ENCODE measurements at places on chromosomes 7 and 10. TPM values are rescaled to one million over a fixed set of nuclear protein-coding genes. Genes with fewer than 3 reads are reported as not detected.

Gene FRMD4A
- total RNA-seq, result 10.6 TPM

Gene PTPRZ1
- 0.11 TPM for total RNA-seq

Gene GPR15LG
- not detected for total RNA-seq

Gene PLPP4
- total RNA-seq, result 0.54 TPM

GRCh38 chr7:3559278-3559677 is 258.2 kb downstream of the SDK1 start:
- H3K4me3 ChIP-seq, result no peak overlapping the region
- H3K36me3 ChIP-seq, result no peaks in the 10 kb centered on the region
- DNase-seq, result no peak
- H3K4me1 ChIP-seq, result no peaks in the 10 kb centered on the region

DNA sequence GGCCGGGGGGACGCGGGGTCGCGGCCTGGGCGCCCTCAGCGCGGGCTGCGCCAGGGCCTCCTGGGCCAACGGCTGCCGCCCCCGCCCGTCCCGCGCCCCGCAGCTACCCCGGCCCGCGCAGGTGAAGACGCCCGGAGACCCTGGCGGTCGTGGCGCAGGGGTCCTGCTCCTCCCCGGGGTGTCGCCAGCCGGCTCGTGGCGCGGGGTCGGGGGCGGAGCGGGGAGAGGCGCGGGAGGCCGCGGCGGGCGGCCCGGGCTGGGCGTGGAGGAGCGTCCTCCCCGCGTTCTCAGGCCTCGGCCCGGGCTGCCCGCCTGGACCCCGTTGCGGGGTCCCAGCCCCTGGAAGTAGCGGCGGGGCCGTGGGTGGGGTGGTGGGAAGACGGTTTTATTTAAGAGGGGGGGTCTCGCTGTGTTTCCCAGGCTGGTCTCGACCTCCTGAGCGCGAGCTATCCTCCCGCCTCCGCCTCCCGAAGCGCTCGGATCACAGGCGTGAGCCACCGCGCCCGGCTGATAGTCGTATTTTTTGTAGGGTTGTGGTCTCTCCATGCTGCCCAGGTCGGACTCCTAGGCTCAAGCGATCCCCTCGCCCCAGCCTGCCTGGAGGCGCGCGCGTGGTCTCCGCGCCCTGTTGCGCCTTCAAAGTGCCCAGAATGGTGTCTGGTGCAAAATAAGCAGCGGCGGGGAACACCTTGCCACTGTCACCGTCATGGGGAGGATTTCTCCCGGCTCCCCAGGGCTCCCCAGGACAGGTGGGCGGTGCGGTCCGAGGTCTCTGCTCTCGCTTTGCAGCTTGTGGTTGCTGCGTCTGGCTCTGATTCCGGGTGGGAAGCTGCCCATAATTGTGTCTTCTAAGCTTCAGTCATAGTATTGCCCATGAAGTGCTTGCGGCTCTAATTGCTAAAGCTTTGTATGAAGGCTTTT is 15.3 kb upstream of the SUN1 start:
- no peak for DNase-seq
- peaks cover 41% of the 10 kb centered on the region for H3K4me1 ChIP-seq
- peak overlapping the region; percentile 86 for H3K27ac ChIP-seq
- H3K27me3 ChIP-seq, result no peaks in the 10 kb centered on the region

GRCh38 chr10:44878706-44879530 is 32.2 kb upstream of the TMEM72 start:
- H3K4me3 ChIP-seq, result peak overlapping the region; percentile 21
- H3K27ac ChIP-seq, result peak overlapping the region; percentile 45
- peaks cover 38% of the 10 kb centered on the region for H3K4me1 ChIP-seq
- H3K36me3 ChIP-seq, result no peaks in the 10 kb centered on the region

DNA sequence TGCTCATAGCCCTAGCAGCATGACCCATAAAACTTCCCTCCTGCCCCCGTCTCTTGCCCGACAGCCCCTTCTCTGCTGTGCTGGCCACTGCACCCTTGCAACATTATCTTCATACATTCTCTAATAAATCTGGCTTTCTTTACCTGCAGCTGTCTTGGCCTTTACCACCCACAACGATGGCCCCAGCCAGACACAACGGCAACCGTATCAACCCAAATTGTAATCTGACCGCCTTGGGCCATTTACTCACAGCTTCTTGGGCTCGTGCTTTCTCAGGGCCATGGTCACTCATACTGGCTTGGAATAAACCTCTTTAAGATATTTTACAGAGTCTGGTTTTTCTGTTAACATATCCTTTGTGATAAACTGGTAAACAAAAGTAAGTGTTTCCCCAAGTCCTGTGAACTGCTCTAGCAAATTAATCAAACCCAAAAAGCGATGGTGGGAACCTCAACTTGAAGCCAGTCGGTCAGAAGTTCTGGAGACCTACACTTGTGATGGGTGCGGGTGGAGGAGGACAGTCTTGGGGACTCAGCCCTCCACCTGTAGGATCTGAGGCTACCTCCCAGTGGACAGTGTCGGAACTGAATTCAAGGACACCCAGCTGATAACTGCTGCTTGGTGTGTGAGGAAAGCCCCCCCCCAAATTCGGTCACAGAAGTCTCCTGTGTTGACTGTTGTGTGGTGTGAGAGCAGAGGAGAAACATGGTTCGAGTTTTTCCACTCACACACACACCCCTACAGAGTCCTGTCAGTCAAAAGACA is 87.6 kb upstream of the ATP6V0A4 start:
- H3K36me3 ChIP-seq, result no peaks in the 10 kb centered on the region
- no peak for DNase-seq
- H3K4me1 ChIP-seq, result no peaks in the 10 kb centered on the region
- no peaks in the 10 kb centered on the region for H3K27me3 ChIP-seq

GRCh38 chr10:11058965-11059364 is 41.3 kb downstream of the CELF2 start:
- H3K27me3 ChIP-seq, result no peaks in the 10 kb centered on the region
- H3K4me3 ChIP-seq, result no peak overlapping the region
- no peak for DNase-seq
- no peak overlapping the region for H3K27ac ChIP-seq
- no peaks in the 10 kb centered on the region for H3K4me1 ChIP-seq
- H3K36me3 ChIP-seq, result no peaks in the 10 kb centered on the region

DNA sequence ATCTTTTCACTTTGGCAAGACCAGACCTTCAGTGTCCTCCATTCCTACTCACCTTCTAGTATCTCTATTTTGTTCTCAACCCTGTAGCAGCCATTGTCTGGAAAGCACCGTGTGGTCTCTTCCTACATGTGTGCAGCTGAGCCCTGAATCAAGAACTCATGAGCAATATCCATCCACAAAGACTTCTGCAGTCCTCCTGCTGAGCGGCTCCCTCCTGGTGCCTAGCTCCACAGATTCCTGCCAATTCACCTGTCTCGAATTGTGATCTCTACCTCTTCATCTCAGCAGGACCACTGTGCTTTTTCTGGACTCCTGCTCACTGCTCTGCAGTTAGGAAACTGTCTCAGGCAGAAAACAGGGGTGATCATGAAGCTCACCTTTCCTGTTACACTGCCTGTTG is 118.8 kb downstream of the RELN start:
- no peak overlapping the region for H3K4me3 ChIP-seq
- no peaks in the 10 kb centered on the region for H3K27me3 ChIP-seq
- no peaks in the 10 kb centered on the region for H3K36me3 ChIP-seq
- no peak for DNase-seq
- H3K4me1 ChIP-seq, result no peaks in the 10 kb centered on the region

- no peak for DNase-seq
- peak overlapping the region; percentile 74 for H3K27ac ChIP-seq
- no peak overlapping the region for H3K4me3 ChIP-seq
- H3K4me1 ChIP-seq, result peaks cover 34% of the 10 kb centered on the region
These were observed 180.8 kb downstream of the ARID5B start for GRCh38 chr10:62082271-62082656.

GRCh38 chr10:3874990-3875841 is 90.2 kb upstream of the KLF6 start:
- no peaks in the 10 kb centered on the region for H3K27me3 ChIP-seq
- H3K36me3 ChIP-seq, result no peaks in the 10 kb centered on the region
- DNase-seq, result no peak
- no peak overlapping the region for H3K4me3 ChIP-seq
- peaks cover 20% of the 10 kb centered on the region for H3K4me1 ChIP-seq

- no peaks in the 10 kb centered on the region for H3K36me3 ChIP-seq
- H3K4me1 ChIP-seq, result no peaks in the 10 kb centered on the region
- H3K27me3 ChIP-seq, result no peaks in the 10 kb centered on the region
- no peak for DNase-seq
- no peak overlapping the region for H3K4me3 ChIP-seq
These were observed 6.5 kb downstream of the CHAT start for GRCh38 chr10:49620286-49620810.

All from thyroid gland (tissue), 4 donors.